Activated CD8-positive, alpha-beta memory T cell treated with anti-CD3 and anti-CD28 coated beads, Interleukin-2, amount 10 ng/mL, durations not matched to agents 7 days and 5 days (primary cell): ENCODE measurements at places on chromosomes 4 and X. TPM values are rescaled to one million over a fixed set of nuclear protein-coding genes. Genes with fewer than 3 reads are reported as not detected.

DNA sequence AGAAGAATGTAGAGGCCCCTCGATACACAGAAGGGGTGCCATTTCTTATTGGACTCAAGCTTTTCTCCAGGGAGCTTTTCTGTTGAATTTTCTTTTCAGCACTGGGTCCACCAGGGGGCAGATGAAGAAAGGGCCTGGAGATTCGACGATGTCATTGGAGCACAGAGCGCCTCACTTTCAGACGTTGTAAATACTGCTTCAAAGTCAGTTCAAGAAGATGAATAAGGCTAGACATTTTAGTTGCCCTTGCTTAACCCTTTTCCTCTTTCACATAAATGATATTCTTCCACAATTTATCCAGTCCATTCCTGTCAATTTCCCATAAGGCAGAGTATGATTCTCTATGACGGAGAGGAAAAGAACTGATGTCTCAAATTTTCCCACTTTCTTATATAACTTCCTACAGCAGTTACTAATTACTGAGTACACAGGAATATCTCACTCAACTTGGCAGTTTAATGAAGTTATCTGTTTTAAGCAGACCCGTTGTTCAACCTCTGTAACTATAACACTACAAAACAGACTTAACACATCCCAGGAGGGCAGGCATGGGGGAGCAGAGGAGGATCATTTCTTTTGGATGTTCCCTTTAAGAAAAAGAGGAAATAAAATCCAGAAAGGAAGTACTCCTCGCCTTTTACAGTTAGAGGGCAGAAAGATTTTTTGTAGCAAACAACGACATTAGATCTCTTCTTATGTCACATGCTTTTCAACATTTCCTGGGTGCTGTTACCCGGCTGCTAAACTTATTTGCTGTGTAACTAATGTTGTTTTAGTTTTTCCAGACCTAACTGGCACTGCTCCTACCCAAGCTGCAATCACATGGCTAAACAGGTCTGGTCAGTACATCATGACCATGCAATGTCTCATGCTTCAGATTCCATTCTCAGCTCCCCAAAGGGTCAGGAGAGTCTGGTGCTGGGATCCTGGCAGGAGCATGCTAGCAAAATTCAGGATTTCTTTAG is 12.2 kb upstream of the CENPU start:
- H3K27ac ChIP-seq, result no peak overlapping the region
- no peaks in the 10 kb centered on the region for H3K27me3 ChIP-seq
- no peaks in the 10 kb centered on the region for H3K36me3 ChIP-seq

- no peak overlapping the region for H3K4me3 ChIP-seq
- no peak for DNase-seq
- H3K4me1 ChIP-seq, result peaks cover 25% of the 10 kb centered on the region
These were observed 3.0 kb upstream of the RBPJ start for GRCh38 chr4:26317766-26318165.

The MAPK10 gene
- total RNA-seq, result not detected

The GYPB gene
- total RNA-seq, result not detected

GRCh38 chr4:148261848-148262247 is 180.4 kb downstream of the NR3C2 start:
- no peaks in the 10 kb centered on the region for H3K27me3 ChIP-seq
- peaks cover 2% of the 10 kb centered on the region for H3K36me3 ChIP-seq
- no peak overlapping the region for H3K4me3 ChIP-seq
- DNase-seq, result no peak
- H3K27ac ChIP-seq, result no peak overlapping the region
- no peaks in the 10 kb centered on the region for H3K4me1 ChIP-seq

- DNase-seq, result no peak
- H3K4me3 ChIP-seq, result no peak overlapping the region
- H3K4me1 ChIP-seq, result no peaks in the 10 kb centered on the region
- H3K27me3 ChIP-seq, result no peaks in the 10 kb centered on the region
These were observed 249.8 kb downstream of the ANTXR2 start for GRCh38 chr4:79823148-79823763.

DNA sequence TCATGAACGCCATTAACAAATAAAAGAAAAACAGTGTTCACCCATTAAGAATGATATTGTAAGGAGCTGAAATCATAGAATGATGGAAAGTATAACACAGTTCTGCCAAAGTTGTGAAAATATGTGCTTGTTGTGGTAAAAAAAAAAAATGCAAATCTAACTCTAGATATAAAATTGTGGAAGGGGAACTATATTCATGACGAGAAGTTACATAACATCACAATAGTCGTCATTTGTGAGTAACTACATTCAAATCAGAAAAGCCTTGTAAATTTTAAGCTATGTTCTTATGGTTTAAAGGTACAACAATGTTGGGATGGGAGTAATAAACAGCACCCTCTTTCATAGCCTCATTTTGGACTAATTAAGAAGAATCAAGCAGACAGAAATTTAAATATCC is 57.6 kb upstream of the PRDM8 start:
- peaks cover 49% of the 10 kb centered on the region for H3K36me3 ChIP-seq
- DNase-seq, result no peak
- peak overlapping the region; percentile 87 for H3K27ac ChIP-seq
- H3K4me1 ChIP-seq, result peaks cover 62% of the 10 kb centered on the region
- H3K27me3 ChIP-seq, result no peaks in the 10 kb centered on the region
- H3K4me3 ChIP-seq, result peak overlapping the region; percentile 33

- H3K4me3 ChIP-seq, result no peak overlapping the region
- peaks cover 9% of the 10 kb centered on the region for H3K36me3 ChIP-seq
- H3K27me3 ChIP-seq, result no peaks in the 10 kb centered on the region
- no peak for DNase-seq
- no peak overlapping the region for H3K27ac ChIP-seq
These were observed 4.1 kb upstream of the SEC24B start for GRCh38 chr4:109429545-109429944.

DNA sequence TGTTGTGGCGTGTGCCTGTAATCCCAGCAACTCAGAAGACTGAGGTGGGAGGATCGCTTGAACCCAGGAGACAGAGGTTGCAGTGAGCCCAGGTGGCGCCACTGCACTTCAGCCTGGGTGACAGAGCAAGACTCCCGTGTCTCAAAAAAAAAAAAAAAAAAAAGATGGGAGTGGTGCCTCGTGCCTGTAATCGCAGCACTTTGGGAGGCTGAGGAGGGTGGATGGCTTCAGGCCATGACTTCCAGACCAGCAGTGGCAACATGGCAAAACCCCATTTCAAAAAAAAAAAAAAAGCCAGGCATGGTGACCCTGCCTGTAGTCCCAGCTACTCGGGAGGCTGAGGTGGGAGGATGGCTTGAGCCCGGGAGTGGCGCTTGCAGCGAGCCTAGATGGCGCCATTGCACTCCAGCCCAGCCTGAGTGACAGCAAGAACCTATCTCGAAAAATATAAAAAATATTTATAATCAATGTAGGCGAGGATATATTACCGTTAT is 27.0 kb downstream of the EIF2S3 start:
- peaks cover 17% of the 10 kb centered on the region for H3K4me1 ChIP-seq
- H3K36me3 ChIP-seq, result peaks cover 14% of the 10 kb centered on the region
- no peak overlapping the region for H3K4me3 ChIP-seq
- no peaks in the 10 kb centered on the region for H3K27me3 ChIP-seq
- no peak overlapping the region for H3K27ac ChIP-seq

The MEPE gene
- total RNA-seq, result not detected

- H3K4me1 ChIP-seq, result no peaks in the 10 kb centered on the region
- H3K27me3 ChIP-seq, result peaks cover 3% of the 10 kb centered on the region
- H3K4me3 ChIP-seq, result no peak overlapping the region
- peaks cover 2% of the 10 kb centered on the region for H3K36me3 ChIP-seq
- H3K27ac ChIP-seq, result no peak overlapping the region
These were observed 395.6 kb upstream of the DIPK2B start for GRCh38 chrX:45596188-45596808.

- H3K36me3 ChIP-seq, result peaks cover 3% of the 10 kb centered on the region
- peaks cover 29% of the 10 kb centered on the region for H3K4me1 ChIP-seq
- DNase-seq, result peak; percentile 47
- H3K27ac ChIP-seq, result peak overlapping the region; percentile 52
These were observed 111.7 kb upstream of the RPS6KA3 start for GRCh38 chrX:20378233-20378920.

DNA sequence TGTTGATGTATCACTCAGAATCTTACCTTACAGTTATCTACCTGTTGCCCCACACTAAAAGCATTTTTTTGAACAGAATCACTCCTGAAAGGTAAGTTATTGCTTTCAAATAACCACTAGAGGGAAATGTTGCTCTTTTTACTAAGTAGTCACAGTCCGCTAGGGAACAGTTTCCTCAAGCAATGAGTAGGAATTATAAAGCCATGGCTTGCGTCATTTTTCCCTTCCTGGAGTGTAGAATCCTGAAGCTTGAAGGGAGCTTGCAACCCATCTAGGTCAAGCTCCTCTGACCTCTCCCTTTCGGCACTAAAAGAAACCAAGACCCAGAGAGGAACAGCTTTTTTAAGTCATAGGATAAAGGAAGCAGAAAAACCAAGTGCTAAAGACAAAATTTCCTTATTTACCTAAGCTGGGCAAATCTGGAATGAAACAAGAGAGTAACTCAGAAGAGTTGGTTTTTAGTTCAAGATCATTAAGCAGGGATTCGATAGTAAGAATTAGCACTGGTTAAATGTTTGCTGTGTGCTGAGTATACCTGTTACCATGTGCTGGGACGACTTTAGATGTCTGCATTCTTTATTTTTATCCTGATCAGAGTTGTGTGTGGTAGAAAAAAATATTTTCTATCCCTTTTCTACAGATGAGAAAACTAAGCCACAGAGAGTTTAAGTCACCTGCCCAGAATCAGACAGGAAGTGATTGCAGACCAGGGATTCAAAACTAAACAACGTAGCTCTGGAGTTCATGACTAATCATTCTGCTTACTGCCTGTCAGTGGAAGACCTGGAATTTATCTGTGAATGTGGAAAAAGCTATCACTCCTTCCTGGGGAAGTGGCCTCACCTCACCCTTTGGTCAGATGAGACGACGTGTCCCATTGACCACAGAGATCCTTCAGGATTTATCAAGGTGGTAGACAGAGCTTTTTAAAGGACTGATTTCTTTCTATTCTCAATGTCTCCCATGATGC is 631.5 kb downstream of the RAB28 start:
- DNase-seq, result no peak
- H3K36me3 ChIP-seq, result no peaks in the 10 kb centered on the region
- H3K27me3 ChIP-seq, result no peaks in the 10 kb centered on the region
- H3K4me1 ChIP-seq, result peaks cover 10% of the 10 kb centered on the region

- peaks cover 30% of the 10 kb centered on the region for H3K36me3 ChIP-seq
- H3K4me1 ChIP-seq, result peaks cover 49% of the 10 kb centered on the region
- peak overlapping the region; percentile 86 for H3K27ac ChIP-seq
- H3K4me3 ChIP-seq, result no peak overlapping the region
- DNase-seq, result no peak
These were observed 158.2 kb upstream of the MAP3K15 start for GRCh38 chrX:19673375-19674040.

DNA sequence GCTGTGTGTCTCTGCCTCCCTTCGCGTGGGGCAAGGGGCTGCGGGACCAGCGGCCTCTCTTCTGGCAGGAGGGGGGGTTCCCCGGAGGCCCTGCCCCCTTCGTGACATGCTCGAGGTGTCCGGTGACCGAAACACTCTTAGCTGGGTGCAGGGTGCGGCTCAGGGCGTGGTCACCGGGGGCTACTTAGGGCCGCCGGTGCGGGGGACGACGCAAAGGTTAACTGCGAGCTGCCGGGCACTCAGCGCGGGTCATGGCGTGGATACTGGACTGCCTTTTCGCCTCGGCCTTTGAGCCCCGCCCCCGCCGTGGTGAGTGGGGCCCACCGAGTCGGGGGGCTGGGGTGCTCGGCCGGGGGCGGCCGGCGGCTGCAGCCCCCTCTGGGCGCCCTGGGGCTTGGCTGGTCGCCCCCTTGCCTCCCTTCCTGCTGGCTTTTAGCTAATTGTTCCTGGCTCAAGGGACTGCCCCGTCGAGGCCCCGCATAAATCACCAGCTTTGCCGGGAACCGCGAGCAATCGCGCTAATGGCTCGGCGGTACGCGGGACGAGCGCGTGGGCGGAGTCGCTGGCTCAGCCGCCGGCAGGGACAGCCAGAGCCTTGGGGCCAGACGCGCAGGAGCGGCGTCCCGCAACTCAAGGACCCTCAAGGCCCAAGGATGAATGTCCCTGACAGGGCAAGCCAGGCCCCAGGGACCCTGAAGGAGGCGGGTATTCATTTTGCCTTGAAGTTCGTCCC is at the start of gene ARHGAP36:
ARHGAP36 (plus strand) TSS at position 211 of the 733 bp plus-strand sequence. CDS start 23,320 bp downstream, outside the sequence.
- H3K4me3 ChIP-seq, result no peak within 1 kb of the TSS
- H3K36me3 ChIP-seq, result no peaks in the 10 kb centered on the region
- DNase-seq, result no peak
- H3K4me1 ChIP-seq, result no peaks in the 10 kb centered on the region

GRCh38 chr4:11518754-11519153 is 90.1 kb upstream of the HS3ST1 start:
- H3K36me3 ChIP-seq, result no peaks in the 10 kb centered on the region
- H3K27me3 ChIP-seq, result peaks cover 3% of the 10 kb centered on the region
- no peak overlapping the region for H3K4me3 ChIP-seq
- DNase-seq, result no peak
- H3K27ac ChIP-seq, result no peak overlapping the region

- no peak overlapping the region for H3K27ac ChIP-seq
- H3K4me1 ChIP-seq, result peaks cover 32% of the 10 kb centered on the region
These were observed 147.7 kb upstream of the TBL1X start for GRCh38 chrX:9317176-9317575.

The MAEA gene
- 70.0 TPM for total RNA-seq

DNA sequence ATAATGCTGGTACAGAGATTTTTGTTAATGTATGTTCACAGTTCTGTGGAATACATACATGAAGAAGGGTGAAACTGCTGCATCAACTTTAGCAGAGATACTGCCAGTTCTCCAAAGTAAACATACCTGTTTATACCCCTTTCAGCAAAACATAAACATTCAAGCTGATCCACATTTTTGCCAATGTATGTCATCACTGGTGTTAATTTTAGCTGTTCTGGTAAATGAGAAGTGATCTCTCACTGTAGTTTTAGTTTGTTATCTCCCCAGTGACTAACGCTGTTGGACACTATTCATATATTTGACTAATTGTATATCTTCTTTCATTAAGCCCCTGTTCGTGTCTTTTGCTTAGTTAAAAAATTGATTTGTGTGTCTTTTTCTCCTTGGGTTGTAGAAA is 82.0 kb downstream of the HAUS3 start:
- H3K27me3 ChIP-seq, result no peaks in the 10 kb centered on the region
- DNase-seq, result no peak
- H3K36me3 ChIP-seq, result peaks cover 1% of the 10 kb centered on the region
- no peak overlapping the region for H3K4me3 ChIP-seq
- no peaks in the 10 kb centered on the region for H3K4me1 ChIP-seq

DNA sequence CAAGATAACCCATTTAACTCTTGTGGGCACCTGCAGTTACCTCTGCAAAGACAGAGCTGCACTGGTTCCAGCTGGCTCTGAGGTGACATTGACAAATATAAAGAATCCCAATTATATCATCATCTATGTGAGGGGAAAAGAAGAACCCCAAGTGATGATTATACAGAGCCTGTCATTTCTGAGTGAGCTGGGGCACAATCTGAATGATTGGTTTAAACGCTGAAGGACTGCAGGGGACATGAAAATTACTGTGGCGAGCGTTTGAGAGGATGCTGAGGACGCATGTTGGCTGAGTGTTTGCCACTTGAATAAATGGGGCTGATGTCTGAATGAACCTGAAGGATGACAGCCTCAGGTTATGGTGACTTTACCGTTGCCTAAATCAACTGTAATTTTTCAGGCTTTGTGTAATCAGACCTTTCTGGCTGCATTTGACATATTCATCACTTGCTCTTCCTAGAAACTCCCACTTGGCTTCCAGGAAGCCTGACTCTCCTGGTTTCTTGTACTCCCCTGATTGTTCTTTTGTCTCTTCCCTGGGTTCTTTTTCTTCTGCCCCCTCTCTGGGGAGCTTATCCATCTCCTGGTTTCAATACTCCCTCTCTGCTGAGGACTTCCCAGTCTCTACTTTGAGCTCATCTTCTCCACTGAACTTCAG is 4.1 kb upstream of the HSD17B10 start:
- DNase-seq, result no peak

The CLDN34 gene
- not detected for total RNA-seq

- no peak for DNase-seq
- H3K4me3 ChIP-seq, result no peak overlapping the region
- peak overlapping the region; percentile 84 for H3K27ac ChIP-seq
- H3K27me3 ChIP-seq, result no peaks in the 10 kb centered on the region
- peaks cover 87% of the 10 kb centered on the region for H3K4me1 ChIP-seq
These were observed 27.2 kb upstream of the CD40LG start for GRCh38 chrX:136620780-136621179.
